ENCODE measurements at places on chromosomes 11 and 22.

GRCh38 chr11:2390725-2391151, 9.8 kb upstream of the TSSC4 start:
- H3K4me3 ChIP-seq = no peak overlapping the region
- no peaks in the 10 kb centered on the region for H3K4me1 ChIP-seq
- H3K36me3 ChIP-seq = peaks cover 3% of the 10 kb centered on the region
- peak overlapping the region; percentile 8 for H3K27ac ChIP-seq
- DNase-seq = no peak

DNA sequence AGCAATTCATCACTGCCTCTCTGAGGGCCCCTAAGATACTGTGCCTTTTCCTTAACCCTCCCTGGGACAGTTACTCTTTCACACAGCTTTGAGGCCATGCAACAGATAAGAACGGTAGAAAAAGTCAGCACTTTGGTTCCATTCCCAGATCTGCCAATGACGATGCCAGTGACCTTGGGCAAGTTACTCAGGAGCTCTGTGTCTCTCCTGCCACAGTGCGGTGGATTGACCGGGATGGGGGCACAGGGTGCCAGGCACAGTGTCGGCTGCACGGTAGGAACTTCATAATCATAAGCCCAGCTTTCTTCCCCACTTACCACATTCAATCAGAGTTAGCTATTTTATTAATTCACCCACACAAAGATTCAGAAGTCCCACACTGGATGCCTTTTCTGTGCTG, 1041.8 kb downstream of the TBC1D22A start:
- no peak overlapping the region for H3K27ac ChIP-seq
- DNase-seq = no peak
- H3K27me3 ChIP-seq = no peaks in the 10 kb centered on the region
- no peaks in the 10 kb centered on the region for H3K36me3 ChIP-seq
- H3K4me1 ChIP-seq = no peaks in the 10 kb centered on the region

DNA sequence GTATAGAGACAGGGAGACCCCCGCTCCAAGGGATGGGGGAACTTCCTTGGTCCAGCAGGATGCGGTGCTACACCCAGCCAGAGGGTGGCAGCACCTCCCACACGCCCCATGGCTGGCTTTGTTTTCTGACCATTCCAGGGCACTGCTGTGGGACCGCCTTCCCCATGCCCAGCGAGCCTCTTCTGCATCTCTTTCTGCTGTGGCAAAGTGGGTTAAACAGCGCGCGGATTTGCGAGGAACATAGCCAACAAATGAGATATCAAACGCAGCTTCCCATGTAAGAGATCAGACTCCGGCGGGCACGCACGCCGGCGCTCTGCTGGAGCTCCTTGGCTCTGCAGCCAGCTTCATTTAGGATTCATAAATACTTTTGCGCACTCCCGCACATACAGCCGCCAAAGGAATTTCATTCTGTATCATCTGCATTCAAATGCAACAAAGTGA, 485.8 kb upstream of the CADM1 start:
- no peak overlapping the region for H3K4me3 ChIP-seq
- no peaks in the 10 kb centered on the region for H3K4me1 ChIP-seq
- DNase-seq = no peak
- no peak overlapping the region for H3K27ac ChIP-seq
- no peaks in the 10 kb centered on the region for H3K27me3 ChIP-seq

DNA sequence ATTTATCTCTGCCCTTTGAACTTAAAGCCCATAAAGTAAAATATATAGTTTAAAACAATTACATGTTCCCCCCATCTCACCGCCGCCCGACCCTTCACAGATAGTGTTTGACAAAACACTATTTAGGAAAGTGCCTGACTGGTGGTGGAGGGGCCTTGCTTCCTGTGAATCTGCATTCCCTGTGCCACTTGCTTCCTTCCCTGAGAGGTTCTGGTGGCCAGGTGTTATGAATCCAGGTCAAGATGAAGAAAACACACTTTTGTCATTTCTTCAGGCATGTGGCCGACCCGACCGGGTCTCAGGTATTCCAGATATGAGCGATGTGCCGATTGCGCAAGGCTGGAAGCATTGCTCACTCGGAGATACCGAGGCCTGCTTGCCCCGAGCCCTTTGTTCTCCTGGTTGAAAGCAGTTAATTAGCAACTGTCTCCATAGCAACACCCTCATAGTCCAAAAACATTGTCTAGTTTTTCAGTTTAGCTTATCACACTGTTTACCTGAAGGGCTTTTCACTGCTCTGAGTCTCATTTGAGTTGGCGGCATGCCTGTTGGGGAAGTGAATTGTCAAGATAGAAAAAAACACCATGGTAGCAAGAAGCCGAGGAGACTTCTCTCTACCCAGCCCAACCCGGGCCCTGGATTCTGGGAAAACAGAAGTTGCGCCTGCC, 128.3 kb downstream of the TEAD1 start:
- no peaks in the 10 kb centered on the region for H3K27me3 ChIP-seq
- H3K27ac ChIP-seq = peak overlapping the region; percentile 74
- peaks cover 24% of the 10 kb centered on the region for H3K4me1 ChIP-seq
- H3K4me3 ChIP-seq = no peak overlapping the region

GRCh38 chr11:128660947-128661346, 32.9 kb upstream of the FLI1 start:
- H3K27ac ChIP-seq = no peak overlapping the region
- no peaks in the 10 kb centered on the region for H3K36me3 ChIP-seq
- H3K4me3 ChIP-seq = no peak overlapping the region
